Stimulated activated CD8-positive, alpha-beta memory T cell treated with anti-CD3 and anti-CD28 coated beads, Interleukin-7, amount 100 ng/mL, for 1 hour (primary cell): ENCODE measurements at places on chromosomes 2 and 18.

DNA sequence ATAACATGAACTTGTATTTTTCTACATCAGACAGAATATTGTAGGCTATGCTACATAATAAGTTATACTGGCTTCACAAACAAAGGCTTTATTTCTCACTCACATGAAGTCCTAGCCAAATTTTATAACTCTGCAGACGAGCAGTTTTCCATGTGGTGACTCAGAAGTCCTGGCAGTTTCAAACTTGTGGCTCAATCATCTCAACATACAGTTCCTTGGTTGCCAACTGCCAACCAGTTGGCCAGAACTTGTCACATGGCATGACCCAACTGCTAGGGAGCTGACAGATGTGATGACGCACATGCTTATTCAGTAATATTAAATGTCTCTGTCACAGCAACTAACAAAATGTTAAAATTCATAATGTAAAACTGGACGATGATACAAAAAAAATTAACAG lies 63.8 kb upstream of the ZC3H15 start:
- no peak for DNase-seq

GRCh38 chr2:57753636-57754035 lies 293.0 kb upstream of the VRK2 start:
- no peak for DNase-seq

GRCh38 chr2:150491430-150491829 lies 4.0 kb upstream of the RND3 start:
- DNase-seq: no peak

GRCh38 chr2:83970217-83970929 lies 488.7 kb downstream of the SUCLG1 start:
- no peak for DNase-seq

GRCh38 chr2:27993402-27993787 lies 102.9 kb downstream of the BABAM2 start:
- no peak for DNase-seq

DNA sequence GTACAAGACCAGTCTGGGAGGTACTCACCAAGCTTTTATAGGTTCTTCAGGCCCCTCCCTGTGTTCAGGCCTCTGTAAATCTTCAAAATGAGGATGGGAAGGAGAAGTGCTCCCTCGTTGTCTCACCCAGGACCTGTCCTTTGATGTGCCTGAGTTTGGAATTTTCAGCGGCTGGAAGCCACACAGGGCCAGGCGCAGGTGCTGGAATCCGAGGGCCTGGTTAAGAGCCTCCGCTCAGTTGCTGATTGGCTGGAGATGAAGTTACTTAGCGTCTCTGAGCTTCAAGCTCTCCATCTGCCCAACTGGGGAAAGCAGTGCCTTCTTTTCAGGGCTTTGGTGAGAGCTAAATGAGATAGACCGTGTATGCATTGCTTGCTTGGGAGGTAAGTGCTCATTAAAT lies 30.0 kb downstream of the HJURP start:
- no peak for DNase-seq

- no peak for DNase-seq
Observed at GRCh38 chr2:39018638-39019037, 102.2 kb downstream of the SOS1 start.

DNA sequence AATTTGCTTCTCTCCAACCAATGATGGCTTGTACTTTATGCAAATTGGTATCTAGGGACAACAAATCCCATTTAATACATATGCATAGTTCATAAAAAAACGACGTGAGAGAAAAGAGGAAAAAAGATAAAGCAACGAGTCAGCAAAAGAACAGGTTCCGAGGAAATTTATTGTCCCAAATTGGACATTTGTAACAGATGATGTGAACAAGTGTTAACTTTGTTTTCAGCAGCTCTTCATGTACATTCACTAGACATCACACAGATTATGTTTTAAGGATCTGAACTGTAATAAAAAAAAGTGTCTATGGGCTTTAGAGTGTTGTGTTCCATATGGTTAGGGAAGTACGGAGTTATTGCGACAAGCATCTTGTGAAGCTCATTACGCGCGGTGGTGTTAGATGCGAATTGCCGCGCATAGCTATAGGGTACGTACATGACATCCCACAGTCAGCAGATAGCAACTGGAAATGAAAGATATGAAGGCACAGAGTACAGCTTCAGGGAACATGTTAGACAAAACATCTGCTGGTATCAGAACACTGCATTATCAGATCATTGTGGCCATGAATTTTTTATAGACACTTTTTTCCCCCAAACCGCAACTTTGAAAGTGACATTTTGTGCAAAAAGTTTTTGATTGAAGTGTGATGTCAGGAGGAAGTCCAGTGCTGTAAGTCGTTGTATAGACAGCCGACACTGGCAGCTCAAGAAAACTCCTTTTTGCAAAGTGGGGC lies 1073.1 kb upstream of the FANCL start:
- DNase-seq: no peak

- no peak for DNase-seq
Observed at GRCh38 chr2:117801826-117802225, 12.7 kb upstream of the DDX18 start.

GRCh38 chr2:232776435-232776834 lies at the start of gene KCNJ13:
Gene KCNJ13, minus strand, starts transcription at chr2:232776565. Its CDS starts 5,203 bp downstream, at chr2:232771362.
- no peak for DNase-seq

GRCh38 chr2:122074201-122074600 lies 318.8 kb downstream of the TSN start:
- no peak for DNase-seq

- DNase-seq: no peak
Observed at GRCh38 chr18:23934252-23934651, 80.3 kb upstream of the TTC39C start.

- DNase-seq: no peak
Observed at GRCh38 chr2:42045352-42045751, 2.5 kb upstream of the PKDCC start.

- no peak for DNase-seq
Observed at GRCh38 chr2:241901018-241901380, 31.5 kb downstream of the RTP5 start.
